ENCODE measurements at places on chromosomes 1 and 21.
A peak's percentile ranks its signal among the peaks of the same experiment; 100 is the strongest.

- H3K36me3 ChIP-seq, result no peaks in the 10 kb centered on the region
- peak overlapping the region; percentile 53 for H3K4me3 ChIP-seq
- no peaks in the 10 kb centered on the region for H3K27me3 ChIP-seq
- H3K4me1 ChIP-seq, result peaks cover 67% of the 10 kb centered on the region
These were observed 19.8 kb downstream of the ATP6V1G3 start for GRCh38 chr1:198520524-198521254.

- no peaks in the 10 kb centered on the region for H3K36me3 ChIP-seq
- no peaks in the 10 kb centered on the region for H3K4me1 ChIP-seq
- no peak overlapping the region for H3K4me3 ChIP-seq
- H3K27ac ChIP-seq, result no peak overlapping the region
These were observed 311.0 kb upstream of the CXADR start for GRCh38 chr21:17201741-17202260.

DNA sequence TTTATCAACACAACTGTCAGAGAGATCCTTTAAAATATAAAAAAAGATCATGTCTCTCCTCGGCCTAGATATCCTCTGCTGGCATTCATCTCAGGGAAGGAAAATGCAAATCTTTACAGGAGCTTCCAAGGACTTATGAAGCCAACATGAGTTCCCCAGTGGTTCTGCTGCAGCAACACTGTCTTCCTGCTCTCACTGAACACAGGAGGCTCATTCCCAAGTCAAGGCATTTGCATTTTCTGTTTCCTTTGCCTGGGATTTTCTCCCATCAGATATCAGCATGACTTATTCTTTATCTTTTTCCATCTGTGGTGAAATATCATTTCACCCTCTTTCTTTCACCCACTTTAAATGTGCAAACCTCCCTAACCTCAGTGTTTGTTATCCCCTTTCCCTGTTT is 513.8 kb upstream of the ZP4 start:
- no peaks in the 10 kb centered on the region for H3K36me3 ChIP-seq
- H3K27ac ChIP-seq, result no peak overlapping the region
- DNase-seq, result no peak
- no peaks in the 10 kb centered on the region for H3K27me3 ChIP-seq

DNA sequence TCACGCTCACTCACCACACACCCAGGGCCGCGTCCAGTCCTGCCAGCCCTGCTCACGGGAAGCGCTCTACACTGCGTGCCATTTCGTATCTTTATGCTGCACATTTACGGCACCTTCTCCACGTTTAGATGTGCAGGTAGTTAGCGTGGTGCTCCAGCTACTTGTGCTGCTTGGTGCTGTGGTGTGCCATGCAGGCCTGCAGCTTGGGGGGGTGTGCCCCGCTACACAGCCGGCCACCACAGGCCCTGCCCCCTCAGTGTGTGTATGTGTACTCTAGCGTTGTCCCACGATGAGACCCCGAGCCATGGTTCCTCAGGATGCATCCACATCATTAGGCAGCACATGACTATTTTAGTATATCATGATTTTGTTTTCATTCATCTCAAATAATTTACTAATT is 38.3 kb downstream of the SNAP47 start:
- H3K36me3 ChIP-seq, result no peaks in the 10 kb centered on the region
- peaks cover 39% of the 10 kb centered on the region for H3K4me1 ChIP-seq
- peak overlapping the region; percentile 87 for H3K4me3 ChIP-seq
- peak; percentile 63 for DNase-seq

- DNase-seq, result no peak
- H3K4me3 ChIP-seq, result peak overlapping the region; percentile 73
- no peaks in the 10 kb centered on the region for H3K36me3 ChIP-seq
- H3K27ac ChIP-seq, result peak overlapping the region; percentile 83
- peaks cover 66% of the 10 kb centered on the region for H3K4me1 ChIP-seq
These were observed 30.5 kb upstream of the BTG2 start for GRCh38 chr1:203274603-203275381.

- H3K4me1 ChIP-seq, result peaks cover 4% of the 10 kb centered on the region
- H3K36me3 ChIP-seq, result no peaks in the 10 kb centered on the region
- peak overlapping the region; percentile 21 for H3K4me3 ChIP-seq
- H3K27me3 ChIP-seq, result no peaks in the 10 kb centered on the region
- no peak for DNase-seq
These were observed 11.9 kb upstream of the MRPL55 start for GRCh38 chr1:228120857-228121489.

- H3K4me3 ChIP-seq, result no peak overlapping the region
- DNase-seq, result no peak
- H3K36me3 ChIP-seq, result no peaks in the 10 kb centered on the region
- H3K27me3 ChIP-seq, result no peaks in the 10 kb centered on the region
- no peak overlapping the region for H3K27ac ChIP-seq
These were observed 52.9 kb upstream of the CITED4 start for GRCh38 chr1:40914927-40915569.

- peaks cover 14% of the 10 kb centered on the region for H3K27me3 ChIP-seq
- H3K27ac ChIP-seq, result no peak overlapping the region
- H3K4me1 ChIP-seq, result no peaks in the 10 kb centered on the region
- H3K36me3 ChIP-seq, result no peaks in the 10 kb centered on the region
- no peak overlapping the region for H3K4me3 ChIP-seq
These were observed 46.4 kb downstream of the ELF3 start for GRCh38 chr1:202056644-202057334.

DNA sequence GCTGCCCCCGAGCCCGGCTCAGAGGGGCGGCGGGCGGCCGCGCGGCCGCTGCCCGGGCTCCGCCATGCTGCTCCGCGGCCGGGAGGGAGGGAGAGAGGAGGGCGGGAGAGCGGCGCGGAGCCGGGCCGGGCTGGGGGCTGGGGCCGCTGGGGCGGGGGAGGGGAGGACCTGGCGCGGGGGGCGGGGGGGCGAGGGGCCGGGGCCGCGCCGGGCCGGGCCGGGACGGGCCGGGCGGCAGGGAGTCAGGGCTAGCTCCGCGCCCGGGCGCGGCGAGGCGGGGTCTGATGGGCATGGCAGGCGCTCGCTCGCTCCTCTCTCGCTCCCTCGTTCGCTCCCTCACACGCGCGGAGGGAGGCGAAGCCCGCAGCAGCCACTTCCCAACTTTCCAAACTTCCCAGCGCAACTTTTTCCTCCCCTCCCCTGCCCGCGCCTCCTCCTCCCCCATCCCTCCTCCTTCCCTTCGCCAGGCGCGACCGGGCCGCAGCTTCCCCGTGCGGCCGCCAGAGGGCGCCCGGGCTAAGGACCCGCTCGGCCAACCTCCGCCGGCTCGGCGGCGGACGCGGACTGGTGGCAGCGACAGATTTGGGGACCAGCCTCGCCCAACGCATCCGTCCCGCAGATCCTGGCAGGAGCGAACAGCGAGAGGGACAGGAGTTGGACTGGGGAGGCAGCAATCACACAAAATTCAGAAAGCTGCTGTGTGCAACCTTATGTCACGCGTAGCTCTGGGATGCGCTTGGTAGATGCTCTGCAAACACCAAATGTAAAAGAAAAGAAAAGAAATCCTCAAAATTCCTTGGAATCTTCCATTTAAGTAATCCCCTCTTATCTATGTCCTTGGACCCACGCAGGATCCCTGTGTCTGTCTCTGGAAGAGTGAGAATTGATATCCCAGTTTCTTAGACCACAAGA is at the start of gene TRABD2B:
Gene TRABD2B (minus strand): TSS at position 97 of the 912 bp plus-strand sequence.
- H3K4me3 ChIP-seq, result peak within 1 kb of the TSS; percentile 67
- H3K36me3 ChIP-seq, result no peaks in the 10 kb centered on the region
- DNase-seq, result peak; percentile 50
- no peak within 1 kb of the TSS for H3K27ac ChIP-seq
- peaks cover 12% of the 10 kb centered on the region for H3K4me1 ChIP-seq
- H3K27me3 ChIP-seq, result peaks cover 65% of the 10 kb centered on the region

Measured in naive thymus-derived CD8-positive, alpha-beta T cell (primary cell).